Spinal cord (tissue), 10 donors: ENCODE measurements at places on chromosomes 3 and 15.

GRCh38 chr15:57503911-57504598 lies 87.6 kb upstream of the MYZAP start:
- H3K27ac ChIP-seq: peak overlapping the region; percentile 57
- no peaks in the 10 kb centered on the region for H3K27me3 ChIP-seq
- no peaks in the 10 kb centered on the region for H3K36me3 ChIP-seq
- no peak for DNase-seq
- peaks cover 15% of the 10 kb centered on the region for H3K4me1 ChIP-seq

DNA sequence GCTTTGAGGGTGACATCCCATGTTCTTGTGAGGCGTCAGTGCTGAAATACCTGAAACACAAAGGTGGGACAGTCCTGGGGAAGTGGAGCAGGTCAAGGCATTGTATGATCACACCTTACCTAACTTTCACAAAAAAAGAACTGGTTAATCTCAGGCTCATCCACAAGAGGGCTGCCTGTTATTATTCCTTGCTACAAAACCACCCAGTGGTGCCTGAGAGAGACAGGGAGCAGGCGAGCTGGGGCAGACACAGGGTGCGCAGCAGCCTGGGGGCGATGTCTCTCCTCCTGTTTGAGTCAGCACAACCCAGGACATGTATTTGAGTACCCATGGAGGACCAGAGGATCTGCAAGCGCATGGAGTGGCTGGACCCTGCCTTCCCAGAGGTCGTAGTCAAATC lies 316.8 kb upstream of the ATP10A start:
- no peak overlapping the region for H3K27ac ChIP-seq
- no peak overlapping the region for H3K4me3 ChIP-seq
- H3K27me3 ChIP-seq: no peaks in the 10 kb centered on the region
- no peak for DNase-seq

DNA sequence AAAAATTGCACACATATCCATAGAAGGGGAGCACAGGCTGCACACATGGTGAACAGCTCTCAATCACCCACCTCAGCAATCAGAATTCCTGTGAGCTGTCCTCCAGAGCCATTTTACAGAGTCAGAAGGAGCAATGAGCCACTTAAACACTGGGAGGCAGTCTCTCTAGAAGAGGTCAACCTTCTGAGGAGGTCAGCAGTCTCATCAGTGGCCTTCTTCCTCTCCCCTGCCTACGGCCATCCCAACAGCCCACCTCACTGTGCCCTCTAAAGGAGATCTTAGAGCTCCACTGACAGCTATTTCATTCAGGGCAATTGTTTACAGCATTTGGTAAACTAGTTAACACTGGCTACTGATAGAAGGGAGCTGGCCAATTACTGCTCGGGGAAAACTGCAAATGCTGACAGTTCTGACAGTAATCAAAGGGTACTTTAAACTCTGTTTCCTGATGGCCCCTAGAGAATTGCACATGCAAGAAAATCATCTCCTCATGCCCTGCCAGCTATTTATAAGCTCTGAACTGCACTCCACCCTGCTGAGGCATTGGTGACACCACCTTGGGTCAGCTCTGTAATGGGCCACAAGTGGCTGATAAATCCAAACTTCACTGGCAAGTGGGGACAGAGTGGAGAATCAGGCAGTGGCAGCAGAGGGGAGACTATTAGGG lies 42.1 kb upstream of the TSPAN3 start:
- H3K4me3 ChIP-seq: no peak overlapping the region
- H3K4me1 ChIP-seq: peaks cover 1% of the 10 kb centered on the region
- DNase-seq: no peak

GRCh38 chr3:71462586-71462985 lies 120.9 kb downstream of the FOXP1 start:
- DNase-seq: no peak
- H3K36me3 ChIP-seq: no peaks in the 10 kb centered on the region
- no peaks in the 10 kb centered on the region for H3K4me1 ChIP-seq
- no peak overlapping the region for H3K4me3 ChIP-seq

GRCh38 chr3:69126999-69127398 lies 4.6 kb upstream of the LMOD3 start:
- H3K4me1 ChIP-seq: no peaks in the 10 kb centered on the region
- H3K27me3 ChIP-seq: no peaks in the 10 kb centered on the region
- no peak overlapping the region for H3K4me3 ChIP-seq
- H3K27ac ChIP-seq: no peak overlapping the region

GRCh38 chr15:90557186-90558084 lies 27.7 kb downstream of the CRTC3 start:
- DNase-seq: peak; percentile 60
- peak overlapping the region; percentile 84 for H3K27ac ChIP-seq
- no peaks in the 10 kb centered on the region for H3K27me3 ChIP-seq

GRCh38 chr15:88605189-88606069 lies 15.7 kb upstream of the AEN start:
- H3K27ac ChIP-seq: peak overlapping the region; percentile 79
- DNase-seq: no peak
- peaks cover 10% of the 10 kb centered on the region for H3K27me3 ChIP-seq
- H3K4me1 ChIP-seq: peaks cover 35% of the 10 kb centered on the region

DNA sequence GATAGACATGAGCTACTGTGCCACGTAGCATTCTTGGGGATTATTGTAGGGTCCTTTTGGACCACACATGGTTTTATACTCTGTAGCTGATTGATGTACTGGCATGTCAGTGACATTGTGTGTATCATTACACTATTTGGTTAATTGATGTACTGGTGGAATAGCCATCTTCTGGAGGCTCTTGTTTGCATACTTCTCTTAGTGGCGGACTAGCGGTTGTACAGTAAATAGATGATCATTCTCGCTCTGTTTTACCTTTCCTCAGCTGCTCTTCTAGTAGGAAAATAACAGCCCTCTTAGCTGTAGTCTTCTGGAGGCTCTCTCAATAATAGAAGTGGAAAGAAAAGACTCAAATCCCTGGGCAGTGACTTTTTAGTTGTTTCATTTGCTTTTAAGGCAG lies 24.8 kb downstream of the IGF1R start:
- no peaks in the 10 kb centered on the region for H3K27me3 ChIP-seq
- no peak overlapping the region for H3K4me3 ChIP-seq
- no peak overlapping the region for H3K27ac ChIP-seq
- no peak for DNase-seq
- peaks cover 2% of the 10 kb centered on the region for H3K36me3 ChIP-seq
- H3K4me1 ChIP-seq: peaks cover 13% of the 10 kb centered on the region

GRCh38 chr15:69298354-69298696 lies 387 bp upstream of the PAQR5 start:
- H3K4me1 ChIP-seq: peaks cover 16% of the 10 kb centered on the region
- peaks cover 36% of the 10 kb centered on the region for H3K27me3 ChIP-seq
- H3K36me3 ChIP-seq: no peaks in the 10 kb centered on the region
